ENCODE measurements at places on chromosomes 12 and 14.

GRCh38 chr12:58978717-58979116, 58.4 kb upstream of the LRIG3 start:
- no peak for DNase-seq

DNA sequence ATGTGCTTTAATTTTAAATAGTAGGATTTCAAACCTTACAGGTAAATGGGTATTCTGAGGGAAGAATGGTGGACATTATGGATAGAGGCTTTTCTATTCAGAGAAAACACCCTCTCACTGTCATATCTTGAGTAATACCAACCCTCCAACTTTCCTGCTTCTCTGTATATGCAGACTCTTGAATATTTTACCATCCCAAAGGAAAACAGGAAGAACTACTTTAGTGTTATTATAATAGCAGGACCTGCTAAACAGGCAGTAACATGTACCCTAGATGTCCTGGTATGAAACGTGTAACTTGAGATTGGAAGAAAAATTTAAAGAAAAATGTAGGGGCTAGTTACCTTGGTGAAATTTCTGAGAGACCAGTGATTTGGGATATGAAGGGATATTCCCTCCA, 82.9 kb upstream of the TRHDE start:
- DNase-seq: no peak

DNA sequence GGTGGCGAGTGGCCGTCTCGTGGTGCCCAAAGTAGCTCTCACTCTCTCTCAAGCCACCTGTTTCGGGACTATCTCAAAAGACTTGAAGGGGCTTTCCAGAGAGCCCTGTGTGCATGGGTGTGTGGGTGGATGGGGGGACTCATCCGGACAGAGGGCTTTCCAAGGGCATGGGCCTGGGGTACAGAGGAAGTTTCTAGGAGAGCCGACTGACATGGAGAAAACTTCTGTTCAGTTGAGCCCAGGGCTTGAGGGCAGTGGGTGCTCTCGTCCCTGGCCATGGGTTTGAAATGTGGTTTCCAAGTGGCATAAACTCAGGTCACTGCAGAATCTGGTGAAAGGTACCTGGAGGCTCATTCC, 47.4 kb upstream of the MEG3 start:
- DNase-seq: no peak

DNA sequence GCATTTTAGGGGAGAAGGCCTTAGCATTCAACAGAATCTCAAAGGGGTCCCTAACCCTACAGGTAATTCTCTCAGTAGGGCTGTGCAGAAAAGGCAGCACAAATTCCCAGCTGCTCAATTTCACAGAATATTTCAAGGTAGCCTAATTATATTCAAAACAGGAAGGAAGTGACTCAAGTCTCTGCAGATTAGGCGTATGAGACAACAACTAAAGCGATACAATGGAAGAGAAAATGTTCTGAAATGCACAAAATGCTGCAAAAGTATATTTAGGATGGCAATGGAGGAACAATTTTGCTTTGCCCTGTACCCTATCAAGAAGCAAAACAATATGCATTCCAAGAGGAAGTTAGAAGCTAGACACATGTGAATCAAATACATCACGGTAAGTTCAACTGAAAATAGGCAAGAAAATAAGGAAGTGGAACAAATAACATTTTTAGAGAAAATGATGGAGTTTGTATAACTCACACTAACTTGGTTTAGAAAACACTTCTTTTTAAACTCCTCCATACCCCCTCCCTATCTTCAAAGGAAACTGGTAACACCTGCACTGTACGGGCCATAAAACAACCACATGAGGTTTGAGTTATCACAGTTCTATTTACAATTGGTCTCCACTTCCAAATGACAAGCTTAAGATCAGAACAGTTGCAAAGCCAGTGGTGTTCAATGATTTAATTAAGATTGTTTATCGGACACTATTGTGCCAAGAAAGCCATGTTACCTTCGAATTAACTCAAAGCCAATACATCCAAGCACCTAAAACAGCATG, 1.6 kb downstream of the GIT2 start:
- no peak for DNase-seq

- DNase-seq: no peak
Observed at GRCh38 chr14:78103271-78103670, 66.9 kb upstream of the NRXN3 start.

GRCh38 chr12:109517619-109518018, 40.2 kb downstream of the UBE3B start:
- no peak for DNase-seq

DNA sequence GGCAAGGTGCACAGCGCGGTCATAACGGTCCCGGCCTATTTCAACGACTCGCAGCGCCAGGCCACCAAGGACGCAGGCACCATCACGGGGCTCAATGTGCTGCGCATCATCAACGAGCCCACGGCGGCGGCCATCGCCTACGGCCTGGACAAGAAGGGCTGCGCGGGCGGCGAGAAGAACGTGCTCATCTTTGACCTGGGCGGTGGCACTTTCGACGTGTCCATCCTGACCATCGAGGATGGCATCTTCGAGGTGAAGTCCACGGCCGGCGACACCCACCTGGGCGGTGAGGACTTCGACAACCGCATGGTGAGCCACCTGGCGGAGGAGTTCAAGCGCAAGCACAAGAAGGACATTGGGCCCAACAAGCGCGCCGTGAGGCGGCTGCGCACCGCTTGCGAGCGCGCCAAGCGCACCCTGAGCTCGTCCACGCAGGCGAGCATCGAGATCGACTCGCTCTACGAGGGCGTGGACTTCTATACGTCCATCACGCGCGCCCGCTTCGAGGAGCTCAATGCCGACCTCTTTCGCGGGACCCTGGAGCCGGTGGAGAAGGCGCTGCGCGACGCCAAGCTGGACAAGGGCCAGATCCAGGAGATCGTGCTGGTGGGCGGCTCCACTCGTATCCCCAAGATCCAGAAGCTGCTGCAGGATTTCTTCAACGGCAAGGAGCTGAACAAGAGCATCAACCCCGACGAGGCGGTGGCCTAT, 875 bp downstream of the HSPA2 start:
- DNase-seq: peak; percentile 41

DNA sequence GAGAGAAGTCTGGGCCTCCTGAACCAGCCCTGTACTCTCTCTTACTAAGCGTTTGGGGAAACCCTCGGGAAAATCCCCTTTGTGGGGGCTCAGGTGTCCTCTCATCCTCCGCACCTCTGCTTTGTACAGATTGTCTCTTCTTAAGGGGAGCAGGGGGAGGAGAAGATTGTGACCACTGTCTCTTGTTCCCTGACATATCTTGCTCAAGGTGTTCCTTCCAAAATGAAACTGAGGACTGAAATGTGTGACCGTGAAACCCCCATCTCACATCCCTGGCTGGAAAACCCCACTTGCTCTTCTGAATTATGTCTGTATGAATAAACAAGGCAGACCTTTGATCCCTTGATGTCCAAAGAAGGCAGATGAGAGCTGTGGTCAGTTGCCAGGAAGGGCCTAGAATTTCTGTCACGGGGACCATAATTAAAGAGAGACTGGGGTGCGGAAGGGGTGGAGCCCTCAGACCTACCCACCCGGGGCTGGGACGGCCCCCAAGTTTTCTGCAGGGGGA, 369.8 kb downstream of the AACS start:
- DNase-seq: no peak

GRCh38 chr12:33486058-33486457, 46.4 kb upstream of the SYT10 start:
- no peak for DNase-seq

DNA sequence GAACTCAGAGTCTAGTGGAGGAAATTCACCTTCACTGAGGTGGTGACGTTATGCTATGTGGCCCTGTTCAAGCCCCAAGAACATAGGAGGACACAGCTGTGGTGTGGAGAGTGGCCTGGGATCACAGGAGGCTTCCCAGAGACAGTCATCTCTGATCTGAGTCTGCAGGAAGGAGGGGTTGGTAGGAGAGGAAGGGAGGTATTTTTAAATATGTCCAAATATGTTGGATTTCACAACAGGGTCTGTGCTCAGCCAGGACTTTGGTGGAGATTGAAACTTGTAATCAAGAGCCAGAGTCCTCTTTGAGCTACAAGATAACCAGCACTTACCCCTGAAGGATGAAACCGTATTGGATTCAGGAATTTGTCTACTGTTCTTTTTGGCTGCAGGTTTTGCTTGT, 26.4 kb upstream of the MED13L start:
- no peak for DNase-seq

- no peak for DNase-seq
Observed at GRCh38 chr12:58563621-58564020, 356.7 kb downstream of the LRIG3 start.

DNA sequence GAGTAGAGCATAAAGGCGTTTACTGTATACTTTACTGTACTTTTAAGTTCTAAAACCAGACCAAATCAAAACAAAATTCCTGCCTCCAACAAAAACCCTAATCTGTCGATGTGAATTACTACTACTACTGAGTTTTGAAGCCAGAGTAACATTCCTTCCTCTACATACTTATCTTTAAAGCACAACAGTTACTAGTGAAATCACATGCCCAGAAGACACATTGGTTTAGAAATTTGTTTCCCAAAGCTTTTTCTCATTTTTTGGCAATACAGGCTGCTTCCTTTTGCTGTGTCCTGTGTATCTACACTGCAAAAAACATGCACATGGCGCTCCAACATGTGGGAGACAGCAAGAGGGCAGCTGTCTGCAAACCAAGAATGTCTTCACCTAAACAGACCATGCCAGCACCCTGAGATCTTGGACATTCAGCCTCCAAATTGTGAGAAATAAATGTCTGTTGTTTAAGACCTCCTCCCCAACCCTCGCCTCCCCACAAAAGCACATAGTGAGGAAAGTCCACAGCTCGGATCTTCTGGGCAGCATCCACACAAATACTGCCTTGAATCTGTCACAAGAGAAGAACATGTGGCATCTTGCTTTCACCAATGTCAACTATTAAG, 21.1 kb downstream of the SETD3 start:
- no peak for DNase-seq

Data from globus pallidus (tissue), 1 donor.